ENCODE measurements at places on chromosomes 6 and 20.

DNA sequence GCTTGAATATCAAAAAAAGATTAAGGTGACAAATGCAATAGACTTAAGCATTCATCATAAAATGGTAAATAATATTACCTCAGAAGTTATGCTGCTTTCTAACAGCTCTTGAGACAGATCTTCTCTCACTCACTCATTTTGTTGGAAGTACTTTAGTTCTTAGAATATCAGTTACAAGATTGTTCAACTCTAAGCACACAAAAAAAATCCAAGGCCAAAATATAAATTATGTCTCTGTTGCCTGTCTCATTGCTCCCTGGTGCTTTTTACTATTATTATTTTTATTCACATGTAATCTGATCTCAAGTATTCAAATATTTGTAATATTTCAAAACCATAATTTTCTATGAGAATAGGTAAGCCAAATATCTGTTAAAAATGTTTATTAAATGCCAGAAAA lies 259.4 kb upstream of the HSF2 start:
- no peak for DNase-seq

DNA sequence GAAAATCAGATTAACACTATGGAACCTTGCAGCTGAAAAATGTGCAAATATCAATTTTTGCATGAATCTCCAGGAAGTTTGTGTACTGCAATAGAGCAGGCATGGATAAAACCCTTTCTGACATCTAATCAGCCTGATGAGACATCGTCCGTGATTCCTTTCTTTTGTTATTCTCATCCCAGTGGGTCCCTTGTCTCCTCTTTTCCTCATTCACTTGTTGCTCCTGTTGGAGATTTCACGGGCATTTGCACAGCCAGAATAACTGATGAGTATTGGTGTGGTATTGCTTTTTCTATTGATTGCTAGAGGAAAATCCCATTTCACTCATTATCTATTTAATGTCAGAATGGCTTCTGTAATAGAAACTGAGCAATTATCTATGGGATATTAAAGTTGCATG lies 39.9 kb downstream of the SCGN start:
- DNase-seq = no peak

DNA sequence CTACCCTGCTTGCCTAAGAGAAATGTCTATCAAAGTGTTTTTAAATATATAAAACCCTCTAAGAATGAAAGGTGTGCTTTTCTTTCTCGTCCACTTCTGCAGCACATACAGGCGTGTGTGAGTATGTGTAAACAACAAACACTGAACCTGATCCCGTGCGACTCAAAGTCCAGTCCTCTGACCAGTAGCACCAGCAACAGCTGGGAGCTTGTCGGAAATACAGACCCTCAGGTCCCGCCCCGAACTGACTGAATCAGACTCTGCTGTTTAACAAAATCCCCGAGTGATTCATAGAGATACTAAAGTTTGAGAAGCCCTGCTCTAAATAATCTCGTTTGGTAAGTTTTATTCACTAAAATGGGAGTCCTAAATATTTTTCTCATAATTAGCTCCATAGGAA lies 208.0 kb upstream of the KCNQ5 start:
- no peak for DNase-seq

DNA sequence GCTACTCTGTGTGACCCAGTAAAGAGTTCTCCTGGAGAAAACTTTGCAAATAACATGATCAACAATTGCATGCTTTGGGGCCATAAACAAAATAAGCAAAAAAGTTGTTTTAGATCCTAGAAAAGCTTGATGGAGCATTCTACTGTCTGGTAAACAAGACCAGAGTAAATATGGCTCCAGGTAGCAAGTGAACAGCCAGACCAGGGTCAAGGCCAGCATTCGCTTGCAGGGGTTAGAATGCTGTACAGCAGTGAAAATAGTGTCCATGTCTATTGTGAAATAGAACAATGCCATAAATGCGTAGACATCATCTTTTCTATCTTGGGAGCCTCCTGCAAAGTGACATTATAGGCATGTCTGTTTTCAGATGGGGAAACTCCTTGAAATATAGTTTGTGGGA lies 216.7 kb downstream of the PLCB4 start:
- no peak for DNase-seq

DNA sequence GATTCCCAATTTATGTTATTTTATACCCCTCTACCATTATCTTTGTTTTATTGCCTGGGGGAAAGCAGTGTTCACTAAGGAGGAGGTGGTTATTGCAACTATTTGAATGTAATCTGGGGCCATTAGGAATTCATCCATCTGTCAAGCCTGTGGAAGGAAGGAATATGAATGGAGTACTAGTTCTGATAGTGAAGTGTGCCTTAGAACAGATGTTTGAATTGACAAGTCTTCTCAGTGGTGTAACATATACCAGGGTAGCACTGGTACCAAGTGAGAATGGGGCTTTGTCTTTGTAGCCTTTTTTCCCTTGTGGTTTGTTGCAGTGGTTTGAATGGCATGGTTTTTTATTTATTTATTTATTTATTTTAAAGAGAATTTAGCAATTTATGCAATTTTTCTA lies 27.9 kb upstream of the HDAC2 start:
- no peak for DNase-seq

DNA sequence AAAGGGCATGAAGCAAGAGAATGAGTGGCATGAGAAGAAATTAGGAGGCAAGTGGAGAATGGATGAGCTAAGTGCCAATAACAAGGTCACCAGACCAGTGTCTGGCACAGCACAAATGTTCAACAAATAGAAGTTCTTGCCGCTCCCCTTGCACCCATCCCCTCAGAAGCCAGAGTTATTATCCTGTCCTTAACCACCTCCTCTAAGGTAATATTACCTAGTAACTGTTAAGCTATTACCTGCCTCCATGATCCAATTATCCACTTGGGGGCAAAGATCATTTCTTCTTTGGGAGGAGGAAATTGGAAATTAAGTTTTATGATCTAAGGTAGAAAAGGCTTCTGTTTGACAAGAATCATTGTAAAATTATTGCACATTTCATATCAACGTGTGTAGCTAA lies 133.8 kb downstream of the FOXA2 start:
- DNase-seq = no peak

DNA sequence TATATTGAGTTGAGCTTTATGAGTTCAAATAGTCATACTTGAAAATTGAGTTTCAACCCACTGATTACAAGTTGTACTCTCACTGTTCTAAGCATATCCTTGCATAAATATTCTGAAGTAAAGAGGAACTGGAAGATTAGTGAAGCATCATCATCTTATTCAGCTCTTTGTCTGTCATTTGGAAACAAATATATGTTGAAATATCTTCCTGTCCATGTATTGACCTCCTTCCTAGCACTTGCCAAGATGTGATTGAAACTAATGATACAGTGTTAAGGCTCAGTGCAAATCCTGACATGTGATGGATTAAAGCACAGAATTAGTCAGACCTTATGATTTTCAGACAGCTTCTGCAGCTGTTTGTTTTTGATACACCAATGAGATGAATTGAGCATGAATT lies 434.3 kb downstream of the TBC1D32 start:
- DNase-seq = no peak

GRCh38 chr20:13928901-13929300 lies 61.5 kb downstream of the SEL1L2 start:
- DNase-seq = no peak

- DNase-seq = no peak
These were observed 109.0 kb upstream of the MAFB start for GRCh38 chr20:40798066-40798465.

DNA sequence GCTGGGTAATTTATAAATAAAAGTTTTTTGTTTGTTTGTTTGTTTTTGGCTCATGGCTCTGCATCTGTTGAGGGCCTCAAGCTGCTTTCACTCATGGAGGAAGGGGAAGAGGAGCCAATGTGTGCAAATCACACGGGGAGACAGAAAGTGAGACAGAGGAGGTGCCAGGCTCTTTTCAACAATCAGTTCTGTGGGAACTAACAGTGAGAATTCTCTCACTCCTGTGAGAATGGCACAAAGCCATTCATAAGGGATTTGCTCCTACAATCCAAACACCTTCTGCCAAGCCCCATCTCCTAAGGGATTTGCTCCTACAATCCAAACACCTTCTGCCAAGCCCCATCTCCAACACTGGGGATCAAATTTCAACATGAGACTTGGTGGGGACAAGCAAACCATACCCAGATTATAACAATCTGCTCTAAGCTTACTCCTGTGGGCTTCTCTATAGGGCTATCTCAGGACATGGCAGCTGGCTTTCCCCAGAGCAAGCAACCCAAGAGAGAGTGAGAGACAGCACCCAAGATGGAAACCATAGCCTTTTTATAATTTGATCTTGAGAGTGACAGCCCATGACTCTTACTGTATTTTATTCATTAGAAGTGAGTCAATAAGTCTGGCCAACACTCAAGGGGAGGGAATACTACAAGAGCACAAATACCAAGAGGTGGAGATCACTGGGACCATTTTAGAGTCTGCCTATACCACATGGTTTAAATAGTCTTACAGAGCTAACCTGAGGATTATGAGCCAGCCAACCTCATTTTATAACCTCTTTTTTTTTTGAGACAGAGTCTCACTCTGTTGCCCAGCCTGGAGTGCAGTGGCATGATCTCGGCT lies 22.8 kb upstream of the LRRC1 start:
- no peak for DNase-seq

DNA sequence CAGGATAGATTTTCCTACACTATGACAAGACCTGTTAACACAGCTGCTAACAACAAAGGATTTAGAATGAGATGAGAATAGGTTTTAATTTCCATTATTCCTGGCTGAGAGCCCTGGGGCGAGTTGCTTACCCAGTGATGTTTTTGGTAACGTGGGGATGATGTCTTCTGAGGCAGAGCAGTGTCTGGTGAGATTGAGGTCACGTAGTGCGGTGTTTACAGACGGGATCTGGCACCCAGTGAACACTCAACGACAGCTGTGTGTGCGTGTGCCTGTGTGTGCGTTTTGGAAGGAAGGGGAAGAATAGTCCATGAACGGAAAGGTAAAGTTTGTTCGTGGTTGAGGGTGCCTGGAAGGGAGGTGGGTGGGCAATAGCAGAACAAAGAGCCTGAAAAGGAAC lies 384.7 kb downstream of the C6orf118 start:
- DNase-seq = no peak

- DNase-seq = no peak
These were observed 33.0 kb downstream of the METTL24 start for GRCh38 chr6:110325197-110325596.

GRCh38 chr6:12479881-12480280 lies 189.7 kb downstream of the EDN1 start:
- DNase-seq = peak; percentile 52

DNA sequence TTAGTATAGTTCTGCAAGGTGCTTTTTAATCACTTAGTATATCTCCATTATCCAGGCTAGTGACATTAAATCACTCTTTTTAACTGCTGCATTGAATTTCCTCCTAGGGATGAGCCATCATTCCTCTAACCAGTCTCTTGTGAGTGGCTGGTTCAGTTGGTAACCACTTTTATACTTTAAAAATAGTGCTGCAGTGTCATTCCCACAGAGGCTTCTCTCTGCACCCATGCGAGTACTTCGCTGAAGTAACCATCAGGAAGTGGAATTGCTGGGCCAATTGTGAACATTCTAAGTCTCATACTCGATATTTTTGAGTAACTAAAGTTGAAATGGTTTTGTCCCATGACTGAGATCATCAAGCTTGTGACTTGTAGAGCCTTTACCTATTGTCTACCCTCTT lies 2.1 kb downstream of the BTN3A2 start:
- DNase-seq = no peak

- peak; percentile 25 for DNase-seq
These were observed 46.0 kb upstream of the TASP1 start for GRCh38 chr20:13684566-13685222.

DNA sequence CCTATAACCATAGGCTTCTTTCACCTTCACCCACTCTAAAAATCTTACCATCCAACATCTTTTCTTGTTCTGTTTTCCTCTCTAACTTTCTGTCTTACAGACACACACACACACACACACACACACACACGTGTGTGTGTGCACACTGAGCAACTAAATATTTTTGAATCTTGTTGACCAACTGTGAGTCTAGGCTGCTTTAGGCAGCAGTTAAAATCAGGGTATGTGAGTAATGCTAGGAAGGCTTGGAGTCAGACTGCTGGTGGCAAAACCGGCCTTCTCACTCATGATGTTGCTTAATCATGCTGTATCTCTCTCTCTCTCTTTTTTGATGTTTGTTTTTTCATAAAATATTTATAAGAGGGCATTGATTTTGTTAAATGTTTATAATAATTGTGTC lies 103.1 kb upstream of the TBX18 start:
- no peak for DNase-seq

DNA sequence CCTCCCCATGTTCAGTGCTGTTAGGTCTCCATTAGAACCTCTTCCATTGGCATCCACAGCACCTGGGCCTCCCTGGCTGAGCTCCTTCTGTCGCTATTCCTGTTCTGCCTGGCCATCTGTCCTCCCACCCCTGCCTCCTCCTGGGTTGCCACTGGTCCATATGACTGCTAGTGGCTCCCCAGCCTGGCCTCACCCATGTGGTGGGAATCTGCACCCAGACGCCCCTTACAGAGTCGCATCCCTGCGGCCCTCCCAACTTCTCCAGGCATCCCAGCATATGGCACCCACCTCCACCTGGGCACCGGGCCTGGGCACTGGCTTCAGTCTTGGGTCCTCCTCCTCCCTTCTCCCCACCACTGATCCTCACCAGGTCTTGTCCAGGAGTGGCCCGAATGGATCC lies 7.7 kb downstream of the CDC25B start:
- DNase-seq = no peak

DNA sequence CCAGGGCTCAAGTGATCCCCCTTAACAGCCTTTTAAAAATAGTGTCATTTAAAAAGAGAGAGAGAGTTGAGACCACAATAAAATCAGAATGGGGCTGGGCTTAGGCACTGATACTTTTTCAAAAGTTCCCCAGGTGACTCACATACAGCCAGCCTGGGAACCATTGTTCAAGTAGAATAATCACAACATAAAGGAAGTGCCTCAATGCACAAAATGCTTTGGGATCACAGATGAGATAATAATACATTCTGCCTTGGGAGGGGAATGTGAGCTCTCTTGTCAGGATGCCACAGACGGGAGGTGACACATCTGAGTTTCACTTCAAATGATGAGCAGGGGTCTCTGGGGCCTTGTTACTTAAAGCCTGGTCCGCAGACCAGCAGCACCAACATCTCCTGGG lies 34.0 kb upstream of the GABRR1 start:
- no peak for DNase-seq

- DNase-seq = no peak
These were observed 45.4 kb downstream of the FIG4 start for GRCh38 chr6:109736273-109737025.

GRCh38 chr6:42383421-42384205 lies 68.1 kb downstream of the TRERF1 start:
- DNase-seq = no peak

GRCh38 chr6:143130928-143131327 lies 70.2 kb downstream of the AIG1 start:
- DNase-seq = no peak
